Transverse colon (tissue), 4 donors: ENCODE measurements at places on chromosomes 2 and 18. TPM values are rescaled to one million over a fixed set of nuclear protein-coding genes. Genes with fewer than 3 reads are reported as not detected.

The AQP12A gene
- not detected for total RNA-seq

The HDHD2 gene
- 63.3 TPM for total RNA-seq

The SCN3A gene
- total RNA-seq: 0.60 TPM

The UCN gene
- total RNA-seq: 10.8 TPM

The SSB gene
- 55.3 TPM for total RNA-seq

The DSC3 gene
- not detected for total RNA-seq

GRCh38 chr2:8547284-8548064 lies 134.4 kb upstream of the ID2 start:
- H3K36me3 ChIP-seq: no peaks in the 10 kb centered on the region
- peaks cover 4% of the 10 kb centered on the region for H3K4me1 ChIP-seq
- no peak overlapping the region for H3K4me3 ChIP-seq
- no peak overlapping the region for H3K27ac ChIP-seq
- no peaks in the 10 kb centered on the region for H3K27me3 ChIP-seq
- DNase-seq: peak; percentile 1

- no peak overlapping the region for H3K27ac ChIP-seq
- no peaks in the 10 kb centered on the region for H3K27me3 ChIP-seq
- no peak for DNase-seq
- peaks cover 10% of the 10 kb centered on the region for H3K4me1 ChIP-seq
- no peak overlapping the region for H3K4me3 ChIP-seq
- no peaks in the 10 kb centered on the region for H3K36me3 ChIP-seq
Observed at GRCh38 chr2:64637931-64638330, 15.8 kb downstream of the SERTAD2 start.

DNA sequence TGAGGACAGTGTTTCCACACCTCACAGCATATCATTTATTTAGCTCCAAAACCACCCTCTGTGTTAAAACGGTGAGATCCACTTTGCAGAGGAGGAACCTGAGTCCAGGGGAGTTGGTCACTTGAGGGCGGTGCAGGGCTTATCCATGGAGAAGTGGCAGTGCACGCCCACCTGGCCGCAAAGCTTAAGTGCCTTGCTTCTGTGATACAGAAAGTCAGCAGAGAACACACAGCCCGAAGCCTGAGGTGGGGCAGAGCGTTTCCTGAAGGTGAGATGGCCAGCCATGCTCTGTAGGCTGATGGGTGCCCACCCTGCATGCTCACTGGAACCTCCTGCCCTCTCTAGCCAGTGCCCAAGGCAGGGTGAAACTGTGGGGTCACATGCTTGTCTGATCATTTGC lies 87.3 kb downstream of the SH3RF3 start:
- peaks cover 15% of the 10 kb centered on the region for H3K4me1 ChIP-seq
- H3K27me3 ChIP-seq: no peaks in the 10 kb centered on the region
- no peaks in the 10 kb centered on the region for H3K36me3 ChIP-seq
- DNase-seq: peak; percentile 26
- H3K27ac ChIP-seq: peak overlapping the region; percentile 38

DNA sequence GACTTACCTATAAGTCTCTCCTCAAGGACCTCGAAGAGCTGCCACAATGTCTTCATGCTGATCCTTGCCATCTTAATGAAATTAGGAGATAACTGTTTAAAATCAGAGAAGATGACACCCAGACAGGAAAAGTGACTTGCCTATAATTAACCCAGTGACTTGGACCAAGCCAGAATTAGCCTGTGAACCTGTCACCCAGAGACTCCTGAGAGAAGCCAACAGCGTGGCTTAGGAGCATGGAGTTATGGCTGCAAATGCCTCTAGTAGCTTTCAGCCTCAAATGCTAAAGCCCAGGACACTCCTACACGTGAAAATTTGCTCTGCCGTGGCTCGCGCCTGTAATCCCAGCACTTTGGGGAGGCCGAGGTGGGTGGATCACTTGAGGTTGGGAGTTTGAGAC lies 104.2 kb downstream of the GBX2 start:
- no peak overlapping the region for H3K4me3 ChIP-seq
- no peaks in the 10 kb centered on the region for H3K27me3 ChIP-seq
- no peak overlapping the region for H3K27ac ChIP-seq
- no peaks in the 10 kb centered on the region for H3K4me1 ChIP-seq

DNA sequence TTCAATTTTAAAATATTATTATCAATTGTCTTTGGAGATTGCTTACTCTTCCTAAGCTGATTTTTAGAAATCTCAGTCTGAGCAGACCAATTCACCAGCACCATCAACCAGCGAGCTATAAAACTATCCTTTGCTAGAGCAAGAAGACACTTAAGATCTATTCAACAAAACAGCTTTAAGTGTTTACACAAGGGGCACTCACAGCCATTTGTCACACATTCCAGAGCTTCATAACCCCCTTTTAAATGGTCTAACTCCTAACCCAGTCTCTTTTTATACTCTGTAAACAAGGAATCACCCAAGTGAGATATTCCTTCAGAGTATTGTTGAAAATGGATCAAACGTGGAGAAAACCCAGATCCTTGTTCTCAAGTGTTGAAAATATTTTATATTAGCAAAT lies 1294.1 kb upstream of the CHAC2 start:
- no peaks in the 10 kb centered on the region for H3K36me3 ChIP-seq
- DNase-seq: no peak
- H3K4me1 ChIP-seq: no peaks in the 10 kb centered on the region
- no peak overlapping the region for H3K27ac ChIP-seq

DNA sequence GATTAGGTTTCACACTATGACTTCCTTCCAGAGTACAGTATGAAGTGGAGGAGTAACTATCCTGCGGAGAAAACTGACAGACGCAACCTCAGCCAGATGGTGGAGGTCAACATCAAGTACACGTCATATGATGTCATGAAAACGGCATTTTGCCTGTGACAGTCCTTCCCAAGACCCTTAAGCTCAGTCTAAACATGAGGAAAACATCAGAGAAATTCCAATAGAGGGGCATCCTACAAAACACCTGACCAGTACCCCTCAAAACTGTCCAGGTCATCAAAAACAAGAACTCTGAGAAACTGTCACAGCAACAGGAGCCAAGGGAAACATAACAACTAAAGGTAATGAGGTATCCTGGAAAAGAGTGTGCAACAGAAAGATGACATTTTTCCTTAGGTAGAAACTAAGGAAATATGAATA lies 1.7 kb downstream of the RNU4ATAC start:
- peaks cover 34% of the 10 kb centered on the region for H3K4me1 ChIP-seq
- DNase-seq: no peak
- no peak overlapping the region for H3K4me3 ChIP-seq
- H3K36me3 ChIP-seq: no peaks in the 10 kb centered on the region

GRCh38 chr2:12787891-12788801 lies 71.4 kb downstream of the TRIB2 start:
- H3K27ac ChIP-seq: peak overlapping the region; percentile 55
- H3K36me3 ChIP-seq: no peaks in the 10 kb centered on the region
- H3K27me3 ChIP-seq: no peaks in the 10 kb centered on the region
- H3K4me1 ChIP-seq: no peaks in the 10 kb centered on the region

DNA sequence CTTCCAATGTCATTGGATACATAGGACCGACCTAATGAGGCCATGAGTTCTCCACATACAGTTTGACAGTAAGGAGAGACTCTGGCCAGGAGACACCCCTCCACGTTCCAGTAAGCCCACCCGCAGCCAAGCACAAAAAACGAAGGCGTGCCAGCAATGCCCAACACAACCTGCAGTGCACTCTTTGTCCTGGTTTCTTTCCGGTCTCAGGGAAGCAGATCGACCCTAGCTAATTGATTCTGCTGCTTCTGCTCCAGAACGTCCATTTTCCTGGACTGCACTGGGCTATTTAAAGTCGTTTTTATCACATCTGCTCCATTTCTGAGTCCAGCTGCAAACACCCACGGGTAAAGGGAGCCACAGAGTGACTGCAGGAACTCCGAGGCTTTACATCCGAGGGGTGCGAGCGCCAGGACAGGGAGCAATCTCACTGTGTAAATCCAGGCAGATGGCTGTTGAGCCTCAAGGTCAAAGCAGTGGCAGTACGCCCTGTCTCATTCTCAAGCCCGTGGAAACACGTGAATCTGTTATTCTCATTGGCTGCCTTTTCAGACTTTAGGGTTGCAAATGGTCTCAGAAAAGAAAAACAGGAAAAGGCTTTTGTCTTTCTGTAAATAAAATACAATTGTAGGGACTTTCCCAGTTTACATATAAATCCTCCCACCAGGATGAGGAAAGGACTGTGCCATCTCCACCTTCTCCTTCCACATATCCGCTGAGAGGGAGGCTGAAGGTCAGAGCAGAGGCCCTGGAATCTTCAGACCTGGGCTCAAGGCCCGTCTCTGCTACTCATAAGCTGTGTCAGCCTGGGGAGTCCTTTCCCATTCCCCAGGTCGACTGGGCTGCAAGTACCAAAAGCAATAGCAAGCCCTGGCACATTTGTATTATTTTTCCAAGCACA lies 40.7 kb downstream of the TMEM163 start:
- H3K4me3 ChIP-seq: no peak overlapping the region
- H3K27me3 ChIP-seq: no peaks in the 10 kb centered on the region
- no peaks in the 10 kb centered on the region for H3K36me3 ChIP-seq
- H3K4me1 ChIP-seq: no peaks in the 10 kb centered on the region
- no peak overlapping the region for H3K27ac ChIP-seq

DNA sequence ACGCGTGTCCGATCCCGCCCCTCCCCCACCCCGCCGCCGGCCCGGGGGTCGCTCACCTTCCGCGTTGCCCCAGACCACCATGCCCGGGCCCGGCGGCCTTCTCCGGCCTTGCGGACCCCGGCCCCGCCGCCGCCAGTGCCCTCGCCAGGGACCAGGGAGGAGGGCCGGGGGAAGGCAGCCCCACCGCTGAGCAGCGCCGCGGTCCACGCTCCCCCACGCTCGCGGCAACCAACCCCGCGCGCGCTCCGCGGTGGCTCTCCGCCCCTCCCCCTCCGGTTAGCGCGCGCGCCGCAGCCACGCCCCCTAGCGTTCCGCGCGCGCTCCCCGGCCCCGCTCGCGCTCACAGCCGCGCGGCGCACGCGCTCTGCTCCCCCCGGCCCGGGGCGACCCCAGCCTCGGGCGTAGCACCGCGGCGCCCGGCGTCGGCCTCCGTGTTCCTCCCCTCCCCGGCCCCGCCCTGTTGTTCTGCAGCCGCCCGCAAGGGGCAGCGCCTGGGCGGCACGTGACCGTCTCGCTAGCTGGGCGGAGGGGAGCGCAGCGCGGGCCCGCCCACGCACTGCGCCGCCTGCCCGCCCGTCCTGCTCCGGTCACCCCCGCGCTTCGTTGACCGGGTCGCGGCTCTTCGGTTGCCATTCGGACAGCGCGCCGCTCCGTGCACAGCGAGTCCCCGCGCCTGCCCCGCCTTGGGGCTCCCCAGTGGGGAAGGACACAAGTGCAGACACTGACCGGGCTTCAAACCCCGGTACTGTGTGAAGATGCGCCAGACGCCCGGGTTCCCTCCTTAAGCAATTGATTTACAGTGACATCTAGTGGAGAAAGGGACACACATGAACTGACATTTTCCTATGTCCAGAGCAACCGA lies at the start of gene REV1:
REV1 (minus strand) TSS at position 257 of the 862 bp plus-strand sequence. CDS start 25,042 bp downstream, outside the sequence.
- H3K4me1 ChIP-seq: peaks cover 21% of the 10 kb centered on the region
- H3K4me3 ChIP-seq: peak within 1 kb of the TSS; percentile 91
- H3K27me3 ChIP-seq: no peaks in the 10 kb centered on the region
- H3K36me3 ChIP-seq: no peaks in the 10 kb centered on the region
- peak; percentile 93 for DNase-seq

GRCh38 chr2:232809349-232810124 lies 33.2 kb upstream of the KCNJ13 start:
- no peak overlapping the region for H3K4me3 ChIP-seq
- no peak overlapping the region for H3K27ac ChIP-seq
- H3K4me1 ChIP-seq: no peaks in the 10 kb centered on the region
- no peaks in the 10 kb centered on the region for H3K36me3 ChIP-seq
- no peaks in the 10 kb centered on the region for H3K27me3 ChIP-seq
- DNase-seq: no peak
